Hippocampal formation (tissue), 2 donors: ENCODE measurements at places on chromosomes 12 and 14.

DNA sequence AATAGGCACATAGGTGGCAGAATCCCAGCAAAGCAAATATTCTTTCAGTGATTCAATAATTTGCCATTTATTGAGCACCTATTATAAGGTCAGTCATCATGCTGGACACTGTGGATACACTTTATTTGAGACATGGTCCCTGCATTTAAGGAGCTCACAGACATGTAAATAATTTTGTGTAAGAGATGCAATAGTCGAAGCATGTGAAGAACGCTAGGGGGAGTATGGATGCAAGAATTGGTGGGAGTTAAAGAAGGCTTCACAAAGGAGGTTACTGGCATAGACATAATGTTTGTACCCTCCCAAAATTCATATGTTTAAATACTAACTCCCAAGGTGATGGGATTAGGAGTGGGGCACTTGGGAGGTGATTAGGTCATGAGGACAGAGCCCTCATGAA, 260.6 kb upstream of the GARIN6 start:
- DNase-seq, result peak; percentile 3

GRCh38 chr14:73287071-73287470, 49.8 kb downstream of the PAPLN start:
- DNase-seq, result no peak

GRCh38 chr14:52895000-52895399, 55.9 kb downstream of the FERMT2 start:
- DNase-seq, result no peak

GRCh38 chr14:57732463-57733285, 133.2 kb downstream of the SLC35F4 start:
- DNase-seq, result no peak

DNA sequence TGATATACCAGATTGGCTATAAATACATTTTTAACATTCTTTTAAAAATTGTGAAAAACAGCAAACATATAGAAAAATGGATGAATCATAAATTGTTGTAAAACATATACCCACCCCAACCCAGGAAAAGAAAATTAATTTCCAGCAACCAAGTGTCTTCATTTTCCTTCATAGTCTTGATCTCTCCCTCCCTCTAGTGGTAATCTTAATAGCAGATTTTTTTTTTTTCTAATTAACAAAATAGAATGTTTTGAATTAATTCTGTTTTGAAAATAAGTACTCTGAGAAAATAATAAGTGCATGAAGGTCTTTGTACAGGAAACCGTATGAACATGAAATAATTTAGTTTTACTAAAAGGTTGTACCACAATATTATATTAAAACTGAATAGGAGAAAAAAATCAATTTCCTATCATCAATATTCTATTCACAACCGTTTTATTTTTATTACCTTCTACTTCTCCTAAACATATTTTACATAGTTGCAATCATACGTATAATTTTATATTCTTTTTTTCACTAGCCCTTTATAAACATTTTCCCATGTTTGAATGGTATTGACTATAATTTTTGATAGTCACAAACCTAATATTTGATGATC, 7.0 kb downstream of the ETNK1 start:
- DNase-seq, result no peak

GRCh38 chr14:53942970-53943750, 13.5 kb downstream of the BMP4 start:
- no peak for DNase-seq

- DNase-seq, result no peak
These were observed 117.4 kb downstream of the DAD1 start for GRCh38 chr14:22471545-22472121.

GRCh38 chr12:103850429-103850828, 9.4 kb upstream of the NT5DC3 start:
- DNase-seq, result no peak

GRCh38 chr14:87251011-87251410, 742.0 kb downstream of the GALC start:
- DNase-seq, result no peak

GRCh38 chr12:66638666-66639065, 40.2 kb downstream of the GRIP1 start:
- no peak for DNase-seq

- no peak for DNase-seq
These were observed 153.1 kb downstream of the BCL11B start for GRCh38 chr14:99118946-99119345.

- no peak for DNase-seq
These were observed 46.7 kb upstream of the BTG1 start for GRCh38 chr12:92192360-92192759.

- DNase-seq, result no peak
These were observed 483.9 kb downstream of the ZFP36L1 start for GRCh38 chr14:68308726-68309520.

DNA sequence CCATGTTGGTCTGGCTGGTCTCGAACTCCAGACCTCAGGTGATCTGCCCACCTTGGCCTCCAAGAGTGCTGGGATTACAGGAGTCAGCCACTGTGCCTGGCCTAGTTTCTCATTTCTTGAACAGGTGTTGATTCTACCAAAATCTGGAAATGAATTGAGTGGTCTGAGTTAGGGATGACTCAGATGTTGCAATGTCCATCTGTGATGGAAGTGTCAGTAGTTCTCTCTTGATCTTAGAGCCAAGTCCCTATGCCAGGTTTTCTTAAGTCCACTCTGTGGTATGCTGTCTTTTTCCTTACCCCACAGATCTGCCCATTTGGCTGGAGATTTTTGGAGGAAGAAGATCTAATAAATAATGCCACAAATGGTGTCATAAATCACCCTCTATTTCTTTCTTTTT, 12.6 kb downstream of the SNAPC1 start:
- DNase-seq, result no peak

- no peak for DNase-seq
These were observed 131.0 kb upstream of the EEA1 start for GRCh38 chr12:93059925-93060665.

- DNase-seq, result peak; percentile 48
These were observed 853 bp downstream of the USP5 start for GRCh38 chr12:6852651-6853354.

DNA sequence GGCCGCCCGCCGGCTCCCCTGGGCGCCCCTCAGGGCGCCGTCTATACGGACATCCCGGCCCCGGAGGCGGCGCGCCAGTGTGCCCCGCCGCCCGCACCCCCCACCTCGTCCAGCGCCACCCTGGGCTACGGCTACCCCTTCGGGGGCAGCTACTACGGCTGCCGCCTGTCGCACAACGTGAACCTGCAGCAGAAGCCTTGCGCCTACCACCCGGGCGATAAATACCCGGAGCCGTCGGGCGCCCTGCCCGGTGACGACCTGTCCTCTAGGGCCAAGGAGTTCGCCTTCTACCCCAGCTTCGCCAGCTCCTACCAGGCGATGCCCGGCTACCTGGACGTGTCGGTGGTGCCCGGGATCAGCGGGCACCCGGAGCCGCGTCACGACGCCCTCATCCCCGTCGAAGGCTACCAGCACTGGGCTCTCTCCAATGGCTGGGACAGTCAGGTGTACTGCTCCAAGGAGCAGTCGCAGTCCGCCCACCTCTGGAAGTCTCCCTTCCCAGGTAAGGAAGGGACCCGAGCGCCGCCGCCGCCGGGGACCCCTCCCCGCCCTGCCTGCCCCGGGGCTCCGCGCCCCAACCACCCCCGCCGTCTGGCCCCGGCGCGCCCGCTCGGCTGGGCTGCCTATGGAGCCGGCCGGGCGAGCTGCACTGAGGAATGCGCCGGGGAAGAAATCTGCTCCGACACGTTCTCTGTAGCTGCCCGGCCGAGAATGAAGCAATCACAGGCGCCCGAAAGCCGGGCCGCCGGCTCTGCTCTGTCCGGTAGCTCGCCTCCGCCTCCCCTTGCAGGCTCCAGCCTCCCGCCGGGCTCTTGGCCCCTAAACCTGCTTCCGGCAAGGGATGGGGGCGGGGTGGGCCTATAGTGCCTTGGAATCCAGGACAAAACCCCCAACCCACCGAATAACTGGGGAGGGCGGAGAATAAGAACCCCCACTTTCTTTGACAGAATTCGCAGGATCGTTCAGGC, 794 bp downstream of the HOXC13 start:
- DNase-seq, result no peak

DNA sequence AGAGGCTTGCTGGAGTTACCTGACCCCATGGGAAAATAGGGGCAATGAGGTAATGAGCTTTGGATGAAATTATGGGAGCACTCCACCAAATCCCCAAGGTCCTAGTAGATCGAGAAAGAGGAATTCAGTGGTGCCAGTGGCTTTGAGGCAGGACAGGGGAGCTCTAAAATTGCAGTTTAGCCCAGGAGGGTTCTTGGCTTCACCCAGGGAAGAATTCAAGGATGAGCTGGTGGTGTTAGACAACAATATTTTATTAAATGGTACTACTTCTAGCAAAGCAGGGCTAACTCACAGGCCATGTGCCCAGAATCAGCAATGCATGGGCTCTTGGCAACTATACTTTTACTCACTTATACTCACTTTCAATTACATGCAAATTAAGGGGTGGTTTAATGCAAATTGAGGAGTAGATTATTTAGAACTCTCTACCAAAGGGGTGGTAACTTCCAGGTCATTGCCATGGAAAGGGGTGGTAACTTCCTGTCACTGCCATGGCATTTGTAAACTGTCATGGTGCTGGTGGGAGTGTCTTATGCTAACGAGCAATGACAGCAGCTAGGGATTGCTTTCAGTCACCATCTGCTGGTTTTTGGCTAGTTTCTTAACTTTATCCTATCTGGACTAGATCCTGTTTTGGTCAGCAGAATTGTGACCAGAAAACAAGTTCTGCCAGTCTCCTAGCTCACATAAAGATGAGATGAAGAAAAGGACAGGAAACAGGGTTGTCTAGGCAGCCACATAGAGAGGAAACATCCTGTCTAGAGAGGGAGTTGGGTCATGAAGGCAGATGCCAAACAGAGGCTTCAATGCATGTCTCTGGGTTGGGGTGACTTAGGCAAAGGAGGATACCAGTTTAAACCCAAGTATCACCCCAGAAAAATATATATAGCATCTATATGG, 64.7 kb downstream of the ZNF641 start:
- DNase-seq, result no peak

DNA sequence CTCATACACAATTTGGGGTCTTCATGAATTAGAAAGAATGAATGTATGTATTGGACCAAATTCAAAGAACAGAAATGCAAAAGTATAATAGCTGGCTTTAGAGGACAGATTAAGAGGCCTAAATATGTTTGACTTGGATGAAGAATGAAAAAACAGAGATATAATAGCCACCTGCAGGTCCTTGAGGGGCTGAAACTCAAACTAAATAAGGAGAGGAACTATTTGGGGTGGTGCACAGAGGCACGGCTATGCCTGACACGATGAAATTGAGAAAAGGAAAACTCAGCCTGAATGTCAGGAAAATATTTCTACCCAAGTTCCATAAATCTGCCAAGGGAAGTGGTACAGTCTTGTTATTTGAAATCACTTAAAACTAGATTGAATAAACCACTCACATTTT, 222.9 kb upstream of the DDHD1 start:
- no peak for DNase-seq

DNA sequence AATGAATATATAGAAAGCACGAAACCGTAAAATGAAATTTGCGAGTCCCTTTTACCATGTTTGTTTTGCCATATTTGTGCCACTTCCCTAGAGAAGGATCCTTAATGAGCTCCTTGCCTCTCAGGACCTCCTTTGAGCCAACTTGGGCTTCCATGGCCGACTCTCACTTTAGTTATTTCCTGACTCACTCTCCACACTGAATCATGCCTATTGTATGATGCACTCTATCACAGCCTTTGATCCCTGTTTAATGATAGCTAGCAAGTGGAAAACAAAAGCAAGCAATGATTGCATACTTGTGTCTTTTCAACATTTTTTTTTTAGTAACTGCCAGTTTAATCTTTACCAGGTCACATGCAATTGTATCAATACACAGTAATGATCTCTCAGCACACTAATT, 153.2 kb downstream of the CCER1 start:
- DNase-seq, result no peak

- no peak for DNase-seq
These were observed 11.2 kb downstream of the MAP4K5 start for GRCh38 chr14:50520947-50521815.

DNA sequence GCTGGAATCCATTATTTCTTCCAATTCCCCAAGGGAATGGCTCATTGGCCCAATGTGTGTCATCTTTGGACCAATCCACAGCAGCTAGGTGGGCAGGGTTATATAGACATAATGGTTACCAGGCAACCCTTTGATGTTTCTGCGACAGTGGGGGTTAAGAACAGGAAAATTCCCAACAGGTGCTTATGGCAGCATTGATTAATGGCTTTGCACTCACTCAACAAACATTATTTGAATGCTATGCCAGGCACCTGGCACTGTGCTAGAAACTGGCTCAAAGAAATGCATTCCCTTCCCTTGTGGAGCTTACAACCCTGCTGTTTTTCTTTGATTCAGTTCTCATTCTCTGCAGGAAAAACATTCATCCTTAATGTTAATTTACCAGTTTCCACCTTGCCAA, 1221.0 kb downstream of the AACS start:
- no peak for DNase-seq

DNA sequence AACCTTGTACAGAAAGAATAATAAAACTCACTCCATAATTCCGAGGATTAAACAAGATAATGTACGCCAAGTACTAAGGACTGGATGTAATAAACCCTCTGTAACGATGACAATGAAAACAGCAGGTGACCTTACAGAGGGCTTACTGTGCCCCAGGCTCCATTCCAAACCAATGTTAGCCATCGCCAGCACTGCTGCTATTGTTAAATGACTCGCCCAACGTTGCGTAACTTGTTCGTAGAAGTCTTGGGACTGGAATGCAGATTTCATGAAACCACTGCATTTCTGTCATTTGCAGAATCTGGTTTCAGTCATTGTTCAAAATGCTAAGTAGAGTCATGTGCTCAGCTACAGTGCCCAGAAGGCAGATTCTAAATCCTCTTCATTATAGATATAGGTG, 728 bp upstream of the STON2 start:
- DNase-seq, result no peak

- DNase-seq, result no peak
These were observed 3.4 kb downstream of the KANSL2 start for GRCh38 chr12:48678551-48679185.

GRCh38 chr14:54922598-54922997, 20.0 kb upstream of the GCH1 start:
- DNase-seq, result no peak

DNA sequence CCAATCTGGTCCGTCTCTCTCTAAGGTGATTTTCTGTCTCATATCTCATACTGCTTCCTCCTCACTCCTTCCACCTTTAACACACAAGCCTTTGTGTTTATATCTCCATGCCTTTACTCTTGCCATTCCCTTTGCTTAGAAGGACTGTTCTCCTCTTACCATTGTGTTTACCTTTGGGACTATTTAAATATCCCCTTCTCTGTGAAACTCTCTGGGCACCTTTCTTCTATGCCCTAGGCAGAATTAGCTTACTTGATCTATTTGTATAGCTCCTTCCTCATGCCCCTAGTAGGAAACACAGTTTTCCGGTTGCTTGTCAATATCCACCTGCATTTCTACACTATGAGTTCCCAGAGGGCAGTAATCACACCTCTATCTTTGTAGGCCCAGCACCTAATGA, 3.9 kb upstream of the AMHR2 start:
- DNase-seq, result no peak

GRCh38 chr14:77593501-77593961, 22.9 kb downstream of the SPTLC2 start:
- DNase-seq, result no peak
